ENCODE measurements at places on chromosomes 2 and 18. TPM values are rescaled to one million over a fixed set of nuclear protein-coding genes. Genes with fewer than 3 reads are reported as not detected.

- no peak for DNase-seq
These were observed 1.4 kb downstream of the CEP76 start for GRCh38 chr18:12701161-12701560.

DNA sequence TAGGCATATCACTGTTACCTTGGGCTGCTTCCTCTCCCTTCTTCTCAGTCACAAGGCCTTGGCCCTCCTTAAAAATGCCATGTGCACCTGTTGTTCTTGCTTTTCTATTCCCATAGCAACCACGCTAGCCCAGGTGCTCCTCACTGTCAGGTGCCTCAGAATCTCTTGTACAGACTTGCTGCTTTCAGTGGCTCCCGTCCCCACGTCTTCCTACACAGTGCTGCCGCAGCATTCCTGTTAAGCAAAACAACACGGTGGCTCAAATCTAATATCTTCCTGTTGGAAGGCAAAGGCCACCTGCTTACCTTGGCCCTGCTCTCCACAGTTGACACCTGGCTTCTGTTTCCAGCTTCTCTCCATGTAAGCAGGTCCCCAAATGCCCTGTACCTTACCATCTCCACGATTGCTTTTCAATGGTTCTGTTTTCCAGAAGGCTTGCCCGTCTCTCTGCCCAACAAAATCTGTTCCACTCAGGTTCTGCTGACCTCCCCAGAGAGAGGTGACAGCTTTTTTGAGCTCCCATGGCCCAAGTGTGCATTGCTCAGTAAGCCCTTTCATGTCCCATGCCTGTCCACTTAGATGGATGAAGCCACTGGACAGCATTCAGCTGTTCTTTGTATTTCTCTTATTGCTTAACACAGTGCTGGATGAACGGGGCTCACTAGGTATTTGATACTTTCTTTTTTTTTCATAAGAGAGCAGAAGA is 240.4 kb downstream of the PRKCE start:
- no peak for DNase-seq

DNA sequence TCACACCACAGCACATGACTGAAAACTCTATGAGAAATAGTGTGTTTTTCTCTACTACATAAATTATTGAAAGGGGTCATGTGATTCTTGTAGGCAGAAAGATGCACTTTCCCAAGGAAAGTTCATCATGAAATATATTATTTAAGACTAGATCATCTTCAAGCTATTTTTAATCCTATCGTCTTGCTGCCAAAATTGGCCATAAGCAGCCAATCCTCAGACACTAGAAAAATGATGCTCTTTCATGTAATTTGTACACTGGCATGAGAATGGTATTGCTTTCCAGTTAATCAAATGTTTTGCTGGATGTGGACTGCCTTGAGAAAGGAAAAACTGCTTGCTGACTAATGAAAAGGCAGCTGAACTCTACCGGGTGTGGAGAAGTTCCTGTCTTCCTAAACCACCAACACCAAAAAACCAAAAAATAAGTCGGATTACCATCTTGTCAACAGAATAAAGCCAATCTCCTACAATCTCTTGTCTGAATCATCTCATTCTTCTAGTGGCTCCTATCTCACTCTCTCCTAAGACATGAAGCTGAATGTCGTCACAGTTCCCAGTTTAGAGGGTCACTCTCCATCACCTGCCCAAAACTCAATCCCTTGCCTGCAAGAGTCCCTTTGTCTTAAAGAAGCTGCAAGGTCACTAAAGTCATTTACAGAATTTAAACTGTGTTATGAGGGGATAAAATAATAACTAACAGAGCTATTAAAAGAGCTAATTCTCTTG is 5.3 kb downstream of the BCL2 start:
- no peak for DNase-seq

- peak; percentile 59 for DNase-seq
These were observed 265.6 kb downstream of the ANAPC1 start for GRCh38 chr2:111618226-111618977.

DNA sequence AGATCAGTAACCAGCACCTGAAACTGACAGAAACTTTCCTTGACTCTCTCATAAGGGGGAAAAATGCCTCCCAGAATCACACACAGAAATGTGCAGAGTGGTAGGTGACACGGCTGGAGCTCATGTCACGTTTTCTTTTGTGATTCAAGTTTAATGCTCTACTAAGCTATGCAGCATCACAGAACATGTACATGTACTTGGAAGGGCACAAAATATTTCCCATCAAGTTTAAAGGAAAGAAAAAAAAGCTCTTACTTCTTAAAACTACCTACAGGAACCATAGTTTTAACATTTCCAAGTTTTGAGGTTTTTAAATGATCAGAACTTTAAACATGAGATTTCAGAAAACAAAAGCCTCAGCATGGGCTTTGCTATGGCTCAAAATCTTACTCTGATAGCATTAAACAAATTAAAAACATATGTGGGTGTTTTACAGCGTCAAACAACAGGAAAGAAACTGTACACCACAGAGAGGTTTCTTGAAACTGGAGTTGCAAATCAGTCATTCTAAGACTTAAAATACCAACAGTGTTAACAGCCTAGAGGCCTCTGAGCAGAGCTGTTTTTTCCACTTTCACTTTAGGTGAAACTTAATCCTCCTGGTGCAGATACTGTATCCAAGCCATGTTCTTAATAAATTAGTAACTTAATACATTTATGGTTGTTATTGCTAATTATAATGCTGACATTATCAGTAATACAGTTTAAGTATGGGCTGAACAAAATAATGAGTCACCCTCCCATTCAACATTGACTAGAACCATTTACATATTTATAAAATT is 30.1 kb downstream of the MBP start:
- DNase-seq: peak; percentile 73

DNA sequence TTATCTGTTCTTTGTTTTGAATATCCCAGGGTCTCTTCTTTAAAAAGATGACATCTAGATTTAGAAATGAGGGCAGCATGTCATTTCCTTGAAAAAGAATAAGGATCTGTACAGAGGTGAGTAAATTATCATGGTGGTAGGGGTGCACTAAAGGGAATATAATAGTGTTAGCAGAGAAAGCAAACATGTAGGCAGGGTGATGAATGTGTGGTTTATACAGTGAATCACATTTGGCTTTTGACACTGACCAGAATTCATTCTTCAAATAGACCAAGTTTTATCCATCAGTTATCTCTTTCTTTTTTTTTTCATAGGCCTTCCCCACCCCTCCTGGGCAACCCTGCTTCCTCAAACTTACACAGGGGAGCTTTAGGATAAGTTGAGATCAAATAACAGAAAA is 184.5 kb upstream of the LRP1B start:
- no peak for DNase-seq

DNA sequence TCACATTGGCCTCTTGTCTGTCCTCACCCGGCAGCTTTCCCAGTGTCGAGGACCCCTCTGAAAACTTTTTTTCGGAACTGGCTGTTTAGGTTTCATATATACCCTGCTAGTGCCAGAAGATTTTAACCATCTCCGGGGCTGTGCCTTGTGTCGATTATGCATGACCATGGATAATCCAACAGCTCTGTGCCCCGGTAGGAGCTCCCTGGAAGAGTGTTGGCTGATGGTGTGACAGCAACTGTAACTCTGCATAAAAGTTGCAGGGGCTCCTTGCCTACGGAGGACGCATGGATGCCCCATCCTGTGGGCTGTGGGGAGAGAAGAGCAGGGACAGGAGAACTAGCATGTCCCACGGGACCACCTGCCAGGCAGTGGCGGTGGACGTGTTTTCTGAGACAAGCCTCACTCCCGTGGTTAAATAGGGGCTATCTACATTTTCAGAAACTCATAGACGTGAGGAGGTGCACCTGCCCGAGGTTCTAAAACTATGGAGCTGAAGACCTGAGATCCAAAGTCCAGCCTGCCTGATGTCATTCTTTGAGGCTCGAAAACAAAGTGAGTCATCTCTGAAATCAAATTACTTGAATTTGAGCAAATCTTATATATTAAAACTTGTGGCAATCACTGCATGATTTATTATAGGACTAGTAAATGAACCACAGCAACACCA is 437.2 kb upstream of the HS6ST1 start:
- no peak for DNase-seq

DNA sequence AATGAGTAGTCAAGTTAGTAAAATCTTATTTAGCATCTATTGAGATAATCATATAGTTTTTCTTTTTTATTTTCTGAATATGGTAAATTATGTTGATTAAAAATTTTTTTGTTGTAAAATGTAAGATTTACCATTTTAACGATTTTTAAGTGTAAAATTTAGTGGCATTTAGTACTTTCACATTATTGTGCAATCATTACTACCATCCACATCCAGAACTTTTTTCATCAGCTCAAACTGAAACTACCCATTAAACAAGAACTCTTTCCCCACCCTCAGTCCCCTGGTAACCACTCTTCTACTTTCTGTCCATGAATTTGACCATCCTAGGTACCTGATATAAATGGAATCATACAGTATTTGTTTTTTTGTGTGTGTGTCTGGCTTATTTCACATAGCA is 11.1 kb downstream of the RAB3GAP1 start:
- no peak for DNase-seq

DNA sequence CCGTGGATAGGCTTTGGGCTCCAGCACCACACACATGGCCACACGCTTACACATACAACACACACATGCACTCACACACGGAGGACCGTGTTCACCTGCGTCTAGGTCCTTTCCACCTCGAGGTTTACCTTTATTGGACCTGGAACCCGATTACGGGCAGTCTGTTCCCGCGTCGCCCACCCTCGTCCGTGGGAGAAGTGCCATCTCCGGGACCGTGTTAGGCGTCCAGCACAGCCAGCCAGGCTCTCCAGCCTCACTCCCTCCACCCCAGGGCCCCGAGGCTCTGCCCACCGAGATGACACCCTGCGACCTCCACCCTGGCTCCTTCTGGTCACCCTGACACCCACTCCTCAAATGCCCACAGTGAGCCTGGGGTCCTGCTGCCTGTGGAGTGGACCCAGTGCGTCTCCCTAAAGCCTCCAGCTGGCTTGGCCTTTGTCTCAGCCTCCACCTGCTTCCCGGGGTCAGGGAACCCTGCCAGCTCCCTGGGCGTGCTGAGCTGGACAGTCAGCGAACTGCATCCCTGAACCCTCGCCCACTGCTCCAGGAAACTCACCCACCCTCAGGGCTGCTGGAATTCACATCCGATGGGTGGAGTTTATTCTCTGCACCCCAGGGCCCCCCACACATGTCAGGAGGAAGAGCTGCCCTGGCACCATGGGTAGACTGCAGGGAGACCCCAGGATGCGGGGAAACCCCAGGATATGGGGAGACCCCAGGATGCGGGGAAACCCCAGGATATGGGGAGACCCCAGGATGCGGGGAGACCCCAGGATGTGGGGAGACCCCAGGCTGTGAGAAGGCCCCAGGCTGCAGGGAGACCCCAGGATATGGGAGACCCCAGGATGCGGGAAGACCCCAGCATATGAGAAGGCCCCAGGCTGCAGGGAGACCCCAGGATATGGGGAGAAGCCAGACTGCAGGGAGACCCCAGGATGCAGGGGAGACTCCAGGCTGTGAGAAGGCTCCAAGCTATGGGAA is 33.0 kb downstream of the ADI1 start:
- no peak for DNase-seq

- DNase-seq: no peak
These were observed 439.7 kb upstream of the CDH20 start for GRCh38 chr18:60893355-60894097.

AKAIN1 gene
- not detected for total RNA-seq

TNFAIP6 gene
- total RNA-seq: 20.3 TPM

HRH4 gene
- not detected for total RNA-seq

INPP5D gene
- total RNA-seq: 2.6 TPM

ZSWIM2 gene
- 0.06 TPM for total RNA-seq
